Calu3 (cell line): ENCODE measurements at places on chromosomes 3 and 15. TPM values are rescaled to one million over a fixed set of nuclear protein-coding genes. Genes with fewer than 3 reads are reported as not detected.

GRCh38 chr15:99424131-99424571, 141.6 kb upstream of the MEF2A start:
- no peak for DNase-seq

DNA sequence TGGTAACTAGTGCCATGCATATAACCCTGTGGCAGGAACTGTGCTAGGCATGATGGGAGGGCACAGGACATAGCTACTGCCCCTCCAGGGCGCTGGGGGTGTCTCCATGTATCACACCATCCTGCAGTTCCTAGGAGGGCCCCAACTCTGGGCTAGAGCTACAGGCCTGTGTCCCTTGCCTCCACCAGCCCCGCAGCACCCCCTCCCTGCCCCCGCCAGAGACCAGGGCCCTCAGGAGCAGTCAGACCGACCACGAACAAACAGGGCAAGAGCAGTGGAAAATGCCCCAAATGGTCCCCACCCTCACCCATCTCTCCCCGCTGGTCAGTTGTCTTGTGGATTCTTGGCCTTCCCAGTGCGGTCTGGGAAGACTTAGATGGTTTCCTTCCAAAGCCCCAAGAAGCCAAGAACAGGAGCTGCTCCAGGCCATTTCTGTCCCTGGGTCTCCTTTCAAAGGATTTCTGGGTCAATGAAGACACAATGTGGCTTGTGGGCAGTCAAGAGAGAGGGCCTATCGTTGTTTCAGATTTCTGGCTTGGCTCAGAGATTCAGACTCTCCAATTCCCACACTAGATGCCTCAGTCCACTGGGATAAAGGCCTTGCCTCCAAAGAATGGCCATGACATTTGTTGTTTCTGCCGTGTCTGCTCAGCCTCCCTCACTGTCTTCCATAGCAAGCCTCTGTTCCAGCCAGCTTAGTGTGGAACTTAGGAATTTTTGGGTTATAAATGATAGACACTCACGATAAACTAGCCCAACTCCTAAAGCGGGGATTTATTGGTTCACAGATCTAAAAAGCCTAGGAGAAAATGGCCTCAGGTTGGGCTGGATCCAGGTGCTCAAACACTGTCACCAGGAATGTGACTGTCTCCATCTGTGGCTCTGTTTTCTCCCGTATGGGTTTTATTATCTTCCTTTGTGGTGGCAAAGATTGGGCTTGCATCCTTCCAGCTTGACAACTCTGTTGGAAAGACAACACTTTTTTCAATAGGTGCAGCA, 80.6 kb downstream of the LSM3 start:
- DNase-seq = no peak

Gene OR5H6
- not detected in 2 replicates for total RNA-seq

DNA sequence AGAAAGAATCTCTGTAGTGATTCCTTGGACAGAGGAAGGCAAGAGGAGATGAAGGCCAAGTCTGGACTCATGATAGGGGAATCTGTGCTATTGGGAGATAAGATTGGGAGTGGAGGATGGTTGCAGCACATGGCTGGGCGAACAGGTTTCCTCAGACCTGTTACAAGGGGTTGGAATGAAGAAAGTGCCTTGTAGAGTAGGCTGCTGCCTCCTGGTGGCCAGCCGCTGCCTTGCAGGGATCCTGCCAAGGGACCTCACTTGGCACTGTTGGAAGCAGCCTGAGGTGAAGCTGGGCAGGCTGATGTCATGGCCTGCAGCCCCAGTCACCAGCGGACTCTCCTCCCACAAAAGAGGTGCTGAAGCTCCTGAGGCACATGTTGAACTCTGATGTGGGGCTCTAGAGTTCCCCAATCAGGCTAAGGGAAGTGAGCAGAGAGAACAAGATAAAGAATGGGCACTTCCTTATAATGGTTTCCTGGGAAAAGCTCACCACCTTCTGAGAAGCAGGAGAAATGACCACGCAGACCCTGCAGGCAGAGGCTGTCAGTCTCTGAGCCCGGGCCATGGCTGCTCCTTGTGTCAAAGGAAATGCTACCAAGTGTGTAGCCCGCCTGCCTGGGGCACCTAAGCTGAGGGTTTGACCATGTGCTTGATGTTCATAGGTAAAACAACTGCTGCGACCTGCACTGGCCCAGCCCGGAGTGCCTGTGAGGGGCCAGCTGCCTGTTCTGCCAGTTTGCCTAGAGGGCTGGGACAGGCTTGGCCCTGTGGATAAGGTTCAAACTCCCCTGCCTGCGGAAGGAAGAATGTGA, 1.6 kb upstream of the TEX264 start:
- peak; percentile 92 for DNase-seq

Gene RAD51
- total RNA-seq = 12.8 and 14.5 TPM in 2 replicates

DNA sequence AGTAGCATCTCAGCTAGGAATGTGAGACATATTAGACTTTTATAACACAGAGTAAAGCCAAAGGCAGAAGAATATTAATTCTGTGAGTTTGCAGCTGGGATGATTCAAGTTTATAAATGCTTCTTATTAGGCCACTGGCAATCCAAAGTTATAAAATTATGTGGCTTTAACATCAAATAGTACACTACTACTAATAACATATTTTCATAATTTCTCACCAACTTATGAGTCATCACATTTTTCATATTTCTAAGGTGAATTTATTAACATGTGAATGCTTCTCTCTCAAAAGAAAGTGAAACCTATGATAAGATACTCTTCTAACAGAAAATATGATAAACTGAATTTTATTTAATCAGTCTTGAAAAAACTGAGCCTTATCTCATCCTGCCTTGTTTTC, 1348.2 kb upstream of the ALCAM start:
- no peak for DNase-seq

- no peak for DNase-seq
Measured at GRCh38 chr15:93047621-93048425, 41.2 kb downstream of the RGMA start.

GRCh38 chr3:178880274-178880673, 191.3 kb downstream of the ZMAT3 start:
- no peak for DNase-seq

DNA sequence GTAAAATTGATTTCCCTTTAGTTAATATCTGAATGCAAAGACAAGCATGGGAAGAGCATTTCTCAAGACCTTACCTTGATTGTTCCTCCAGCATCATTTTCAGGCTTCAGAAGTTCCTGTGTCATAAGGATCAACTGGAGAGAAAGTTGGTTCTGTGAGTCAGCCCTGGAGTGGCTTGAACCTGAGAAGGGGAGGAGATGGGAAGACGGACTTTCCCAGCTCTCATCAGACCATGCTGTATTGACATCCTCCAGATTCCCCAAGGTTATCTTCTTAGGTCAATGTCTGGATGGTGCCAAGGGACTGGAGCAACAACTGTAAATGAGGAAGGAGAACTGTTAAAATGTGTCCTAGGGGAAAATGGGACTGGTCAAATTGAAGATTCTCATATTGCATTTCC, 21.0 kb downstream of the RPSA start:
- DNase-seq = no peak

Gene LIPC
- total RNA-seq = 0.49 TPM in 1 of 2 replicates, not detected in the other

GRCh38 chr3:83513051-83513450, 1445.7 kb upstream of the CADM2 start:
- no peak for DNase-seq

DNA sequence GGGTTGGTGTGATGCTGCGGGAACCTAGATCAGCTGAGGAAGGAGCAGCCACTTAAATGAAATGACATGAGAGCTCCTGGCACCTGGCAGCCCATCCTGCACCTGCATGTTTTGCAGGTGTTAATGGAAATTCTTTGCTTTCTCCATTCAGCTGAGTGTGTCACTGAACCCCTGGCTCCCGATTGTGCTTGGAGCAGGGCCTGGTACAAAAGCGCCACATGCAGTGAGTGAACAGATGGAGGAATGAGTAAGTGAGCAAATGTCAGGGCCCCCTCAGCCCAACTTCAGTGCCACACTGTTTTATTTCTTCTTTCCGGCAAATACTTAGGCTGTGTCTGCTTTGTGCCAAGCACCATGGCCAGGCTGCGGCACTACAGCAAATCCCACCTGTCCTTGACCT, 132.2 kb downstream of the ASB7 start:
- no peak for DNase-seq

DNA sequence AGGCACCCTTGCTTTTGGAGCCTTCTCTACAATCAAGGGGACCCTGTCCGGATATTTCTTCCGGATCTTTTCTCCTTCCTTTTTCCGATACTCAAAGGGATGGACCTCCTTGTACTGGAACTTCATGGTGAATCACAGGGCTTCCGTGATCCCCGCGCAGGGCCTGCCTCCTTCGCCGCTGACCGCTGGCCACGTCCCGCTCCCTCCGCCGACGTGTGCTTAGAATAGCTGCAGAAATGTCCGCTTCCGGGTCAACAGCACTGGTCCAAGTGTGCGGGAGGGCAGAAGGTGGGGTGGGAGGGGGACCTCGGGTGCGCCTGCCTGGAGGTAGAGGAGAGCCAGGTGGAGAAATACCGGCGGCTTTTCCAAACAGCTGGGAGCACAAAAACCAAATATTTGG, 3.0 kb upstream of the ZNF774 start:
- DNase-seq = no peak

DNA sequence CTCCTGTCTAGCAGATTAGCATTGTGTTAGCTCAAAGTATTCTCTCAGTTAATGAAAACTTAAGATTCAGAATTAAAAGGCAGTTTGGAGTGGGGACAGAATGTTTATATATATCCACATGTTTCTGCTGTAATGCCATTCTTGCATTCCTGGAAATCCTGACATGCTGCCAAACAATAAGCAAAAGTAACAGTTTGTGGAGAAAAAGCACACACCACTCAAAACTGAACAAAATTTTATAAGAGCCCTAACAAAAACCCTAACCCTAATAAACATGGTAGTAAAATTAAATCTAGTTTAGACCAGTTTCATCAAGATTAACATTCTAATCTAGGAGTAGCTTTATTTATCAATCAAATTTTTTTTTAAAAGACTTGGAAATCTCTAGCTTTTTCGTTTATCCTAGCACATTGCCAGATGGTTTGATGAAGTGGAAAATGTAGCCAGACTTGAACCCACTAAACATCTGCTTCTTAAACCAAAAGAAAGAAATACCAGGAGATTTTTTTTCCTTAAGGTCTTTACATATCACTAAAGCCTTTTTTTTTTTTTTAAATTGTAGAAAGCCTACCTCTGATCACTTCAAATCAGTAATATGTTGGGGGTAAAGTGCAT, 3.7 kb downstream of the TCAIM start:
- DNase-seq = no peak

DNA sequence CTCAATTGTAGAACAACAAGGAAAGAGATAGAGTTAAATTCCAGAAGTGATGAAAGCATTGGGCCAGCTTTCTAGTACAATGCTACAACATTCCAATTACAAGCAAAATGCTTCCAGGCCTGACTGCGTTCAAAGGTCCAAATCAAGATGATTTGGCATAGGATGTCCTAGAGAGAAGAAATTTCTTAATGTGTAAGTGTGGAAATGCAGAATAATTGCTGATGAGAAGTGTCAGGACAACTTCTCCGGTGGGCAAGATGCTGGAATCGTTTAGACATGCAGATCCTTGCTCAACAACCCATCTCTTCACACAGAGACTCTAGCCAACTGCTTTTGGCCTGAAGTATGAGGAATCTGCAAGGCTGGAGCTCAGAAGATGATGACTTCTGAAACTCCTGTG, 71.1 kb upstream of the PDZRN3 start:
- no peak for DNase-seq

- DNase-seq = no peak
Measured at GRCh38 chr3:180409883-180410282, 192.1 kb upstream of the TTC14 start.

GRCh38 chr3:124035463-124036121, 43.7 kb upstream of the ROPN1 start:
- no peak for DNase-seq

- DNase-seq = no peak
Measured at GRCh38 chr15:67724691-67725375, 100.5 kb upstream of the SKOR1 start.

- DNase-seq = no peak
Measured at GRCh38 chr15:77599357-77599756, 33.4 kb downstream of the LINGO1 start.

DNA sequence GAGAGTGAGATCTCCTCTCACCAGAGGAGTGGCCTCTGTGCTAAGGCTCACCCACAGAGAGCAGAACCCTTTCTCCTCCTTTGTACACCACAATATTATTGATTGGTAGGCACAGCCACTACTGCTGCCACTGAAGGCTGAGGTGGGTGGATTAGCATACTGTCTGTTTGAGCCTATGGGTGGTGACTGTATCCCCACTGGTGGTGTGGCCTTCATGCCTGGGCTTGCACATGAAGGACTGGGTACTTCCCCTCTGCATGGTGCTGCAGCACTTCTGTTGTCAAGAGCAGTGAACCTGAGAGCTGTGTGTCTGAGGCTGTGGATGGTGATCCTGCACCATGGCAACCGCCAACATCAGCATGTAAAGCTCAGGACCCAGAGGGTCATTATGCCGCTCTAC, 35.7 kb upstream of the NECTIN3 start:
- DNase-seq = no peak

DNA sequence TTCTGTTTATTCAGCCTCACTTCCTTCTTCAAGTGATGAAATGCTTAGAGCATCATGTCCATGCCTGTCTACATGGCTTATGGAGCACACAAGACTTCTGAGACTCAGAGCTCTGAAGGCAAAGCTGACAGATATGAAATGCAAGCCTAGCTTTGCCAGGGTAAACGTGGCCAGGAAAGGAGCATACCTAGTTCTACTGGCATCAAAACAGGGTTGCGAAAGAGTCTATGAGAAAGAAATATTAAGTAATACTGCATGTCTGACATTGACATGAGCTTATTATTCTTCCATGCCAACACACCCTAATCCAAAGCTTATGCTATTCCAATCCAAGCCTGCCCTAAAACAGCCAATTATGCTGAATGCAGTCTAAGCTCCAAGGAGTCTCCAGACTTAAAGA, 391.5 kb downstream of the ERC2 start:
- no peak for DNase-seq

DNA sequence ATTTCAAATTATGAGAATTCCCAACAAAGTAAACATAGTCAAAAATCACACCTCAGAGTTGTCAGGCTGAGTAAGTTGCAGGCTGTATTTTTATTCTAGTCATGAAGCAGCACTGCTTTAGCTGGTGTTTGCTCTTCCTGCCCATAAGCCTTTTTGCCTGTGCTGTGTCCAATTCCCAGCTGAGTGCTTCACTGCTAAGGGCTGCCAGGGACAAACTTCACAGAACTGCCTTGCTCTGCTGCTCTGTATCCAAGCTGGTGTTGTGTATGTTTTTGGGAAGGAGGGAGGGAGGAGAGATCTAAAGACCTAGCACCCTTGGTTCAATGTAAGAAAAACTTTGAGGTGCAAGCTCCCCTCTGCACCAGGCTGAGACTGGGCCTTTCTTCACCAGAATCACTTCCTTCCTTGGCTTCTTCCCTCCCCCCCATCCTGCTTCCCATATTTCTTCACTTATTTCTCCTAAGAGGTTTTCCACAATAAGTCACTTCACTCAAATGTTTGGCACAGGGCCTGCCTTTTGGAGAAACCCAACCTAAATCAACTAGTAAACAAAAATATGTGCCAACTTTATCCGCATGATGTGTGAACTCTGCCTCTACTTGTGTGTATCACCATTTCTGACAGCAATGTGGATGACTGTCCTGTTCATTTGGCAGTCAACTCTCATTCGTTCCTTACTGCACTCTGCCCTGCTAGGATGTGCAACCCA, 156.1 kb downstream of the TBL1XR1 start:
- no peak for DNase-seq
